SIG-M5 (cell line): ENCODE measurements at places on chromosomes 5 and 9.

DNA sequence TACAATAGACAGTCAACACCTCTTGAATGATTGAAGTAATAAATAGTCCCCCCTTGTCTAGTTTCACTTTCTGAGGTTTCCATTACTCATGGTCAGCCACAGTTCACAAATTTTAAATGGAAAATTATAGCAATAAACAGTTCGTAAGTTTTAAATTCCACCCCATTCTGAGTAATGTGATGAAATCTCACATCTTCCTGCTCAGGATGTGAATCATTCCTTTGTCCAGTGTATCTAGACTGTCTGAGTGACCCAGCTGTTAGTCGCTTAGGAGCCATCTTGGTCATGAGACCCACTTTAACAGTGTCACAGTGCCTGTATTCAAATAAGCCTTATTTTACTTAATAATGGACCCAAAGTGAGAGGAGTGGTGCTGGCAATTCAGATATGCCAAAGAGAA is 311.6 kb upstream of the PRR16 start:
- DNase-seq, result no peak

DNA sequence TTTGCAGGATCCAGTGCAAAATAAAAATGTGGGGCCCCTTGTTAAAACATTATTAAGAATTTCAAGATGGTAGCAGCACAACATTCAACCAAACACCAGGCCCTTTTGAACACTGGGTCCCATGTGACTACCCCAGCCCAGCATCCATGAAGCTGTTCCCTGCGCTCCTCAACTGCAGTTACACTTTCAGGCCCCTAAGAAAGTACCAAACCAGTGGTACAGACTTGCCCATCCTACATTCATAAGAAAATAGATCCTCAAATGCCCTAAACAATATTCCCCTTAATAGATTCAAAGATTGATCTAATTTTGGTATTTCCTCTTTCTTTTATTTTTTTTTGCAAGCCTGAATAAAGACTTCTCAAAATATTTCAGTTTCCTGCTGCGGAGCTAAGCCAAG is 201.7 kb downstream of the EFNA5 start:
- no peak for DNase-seq

DNA sequence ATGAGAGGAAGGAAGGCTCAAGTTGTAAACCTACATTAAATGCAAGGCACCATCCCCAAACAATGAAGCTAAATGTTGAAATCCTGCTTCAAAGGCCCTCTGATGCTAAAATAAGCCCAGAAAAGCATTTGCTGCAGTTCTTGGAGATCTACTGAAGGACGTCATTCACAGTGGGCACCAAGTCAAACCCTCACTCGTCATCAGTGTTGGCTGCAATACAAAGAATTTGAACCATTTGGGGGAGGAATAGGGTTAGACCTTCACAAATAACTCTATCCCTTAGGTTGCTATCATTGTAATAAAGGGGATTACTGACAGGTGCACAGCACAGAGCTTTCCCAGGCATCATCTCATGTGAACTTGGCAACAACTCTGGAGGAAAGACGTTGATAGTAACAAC is 9.3 kb upstream of the MEGF9 start:
- DNase-seq, result no peak

DNA sequence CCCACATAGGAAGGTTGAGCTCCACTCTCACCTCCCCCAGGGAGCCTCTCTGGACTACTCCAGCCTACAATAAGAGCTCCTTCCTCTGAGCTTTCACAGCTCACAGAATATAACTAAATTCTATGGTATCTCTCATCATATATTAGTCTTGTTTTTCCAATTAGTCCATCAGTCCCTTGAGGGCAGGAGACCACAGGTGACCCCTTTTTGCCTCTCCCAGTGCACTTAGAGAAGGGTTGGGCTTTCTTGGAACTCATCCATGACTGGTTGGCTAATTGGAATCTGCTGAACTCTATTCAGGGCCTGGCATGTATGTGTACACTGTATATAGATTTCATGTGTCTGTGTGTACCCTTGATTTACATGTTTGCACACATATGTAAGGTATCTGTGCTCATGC is 50.4 kb upstream of the ARAP3 start:
- DNase-seq, result no peak

DNA sequence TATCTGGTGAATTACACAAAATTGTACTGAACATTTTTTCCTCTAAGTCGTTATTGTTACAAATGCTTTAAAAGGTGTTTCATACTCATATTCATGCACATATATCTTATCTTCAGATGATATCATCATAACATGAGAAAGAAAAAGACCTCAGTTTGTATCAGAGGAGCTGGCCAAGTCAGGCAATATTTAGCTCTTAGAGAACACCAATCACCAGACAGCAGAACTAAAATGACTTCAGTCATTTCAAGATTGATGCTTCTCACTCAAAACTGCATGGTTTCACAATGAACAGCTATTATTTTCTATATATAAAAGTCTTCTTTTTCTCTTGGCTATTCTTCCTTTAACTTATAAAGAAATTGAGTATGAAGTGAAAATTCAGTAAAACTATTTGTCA is 44.6 kb downstream of the TSSK1B start:
- no peak for DNase-seq

DNA sequence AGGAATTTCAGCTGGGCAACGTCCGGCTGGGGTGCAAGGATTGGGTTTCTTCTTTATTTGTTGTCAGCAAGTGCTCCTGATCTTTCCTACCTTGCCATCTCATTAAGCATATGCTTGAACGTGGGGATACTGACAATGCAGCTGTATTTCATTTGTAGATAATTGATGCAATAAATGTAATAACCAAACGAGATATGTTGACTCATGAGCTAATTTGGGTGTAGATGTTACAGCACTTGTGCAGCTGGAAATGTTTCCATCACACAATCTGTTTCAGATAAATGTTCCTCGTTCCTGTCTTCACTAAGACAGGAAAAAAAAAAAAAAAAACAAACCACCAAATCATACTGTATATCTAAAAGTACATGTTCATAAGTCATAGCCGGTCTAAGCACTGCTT is 123.8 kb downstream of the DMRT2 start:
- no peak for DNase-seq

- DNase-seq, result no peak
These were observed 28.9 kb upstream of the ALDH1B1 start for GRCh38 chr9:38363589-38363925.

- DNase-seq, result no peak
These were observed 452.2 kb downstream of the KDM4C start for GRCh38 chr9:7209990-7210389.

DNA sequence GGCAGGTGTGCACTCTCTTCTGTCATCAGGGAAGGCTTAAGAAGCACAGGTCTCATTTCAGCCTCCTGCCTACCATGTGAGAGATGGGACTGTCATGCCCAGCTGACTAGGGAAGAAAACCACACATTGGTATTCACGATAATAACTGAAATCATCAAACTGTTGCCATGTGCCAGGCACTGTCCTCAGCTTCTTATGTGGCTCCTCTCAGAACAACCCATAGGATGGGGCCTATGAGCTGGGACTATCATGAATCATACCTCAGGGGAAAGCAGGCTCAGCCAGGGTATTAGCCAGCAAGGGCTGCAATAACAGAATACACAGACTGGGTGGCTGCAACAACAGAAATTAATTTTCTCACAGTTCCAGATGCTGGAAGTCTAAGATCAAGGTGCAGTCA is 3.3 kb downstream of the AFAP1L1 start:
- DNase-seq, result no peak

DNA sequence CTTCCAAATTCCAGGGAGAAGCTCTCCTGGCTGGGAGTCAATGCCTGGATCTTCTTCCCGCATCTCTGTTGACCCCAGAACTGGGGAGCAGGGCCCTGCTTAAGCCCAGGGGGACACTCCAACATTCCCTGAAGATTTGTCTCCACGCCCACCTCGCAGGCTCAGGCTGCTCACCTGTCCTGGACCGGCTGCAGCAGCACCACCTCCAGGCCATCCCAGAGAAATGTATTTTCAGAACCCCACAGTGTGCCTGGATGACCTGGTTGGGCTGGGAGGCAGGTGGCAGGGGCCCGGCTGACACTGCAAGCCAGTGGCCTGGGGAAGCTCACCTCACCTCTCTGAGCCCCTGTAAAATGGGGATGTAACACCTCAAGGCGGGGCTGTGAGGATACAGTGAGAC is 27.1 kb upstream of the ZBTB43 start:
- DNase-seq, result no peak

DNA sequence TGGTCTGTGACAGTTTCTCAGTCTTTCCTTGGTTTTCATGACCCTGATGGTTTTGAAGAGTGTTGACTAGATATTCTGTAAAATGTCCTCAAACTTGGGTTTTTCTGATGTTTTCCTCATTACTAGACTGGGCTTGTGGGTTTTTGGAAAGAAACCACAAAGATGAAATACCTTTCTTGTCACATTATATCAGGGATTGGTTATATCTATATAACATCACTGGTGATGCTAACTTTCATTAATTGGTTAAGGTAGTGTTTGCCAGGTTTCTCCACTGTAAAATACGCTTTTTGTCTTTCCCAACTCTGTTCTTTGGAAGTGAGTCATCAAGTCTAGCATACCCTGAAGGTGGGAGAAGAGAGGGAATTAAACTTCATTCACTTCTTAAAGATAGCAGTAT is 3.3 kb upstream of the IL31RA start:
- no peak for DNase-seq

DNA sequence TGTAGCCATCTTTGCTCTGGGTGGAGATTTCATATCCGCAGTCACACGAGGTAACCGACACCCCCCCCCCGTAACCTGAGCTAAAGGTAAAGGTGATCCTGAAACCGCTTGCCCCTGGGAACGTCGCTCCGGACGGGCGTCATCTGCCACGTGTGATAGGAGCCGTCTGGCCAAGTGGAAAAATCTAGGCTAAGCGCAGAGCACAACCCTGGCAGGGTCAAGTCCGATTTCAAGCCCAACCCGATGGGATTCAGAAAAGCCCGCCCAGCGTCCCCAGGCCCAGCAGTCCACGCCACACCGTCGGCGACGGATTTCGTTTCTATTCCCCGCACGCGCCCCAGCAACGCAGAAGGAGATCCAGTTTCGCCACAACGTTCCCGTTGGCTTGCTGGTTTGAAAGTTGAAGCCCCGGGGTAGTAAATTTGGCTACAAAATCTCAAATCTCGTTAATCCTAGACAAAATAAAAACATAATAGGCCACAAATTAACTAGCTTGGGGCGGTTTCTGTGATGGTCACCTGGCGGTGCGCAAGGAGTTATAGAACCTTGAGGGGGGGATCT is 32.4 kb upstream of the NFIB start:
- no peak for DNase-seq

GRCh38 chr9:123505496-123505895 is 149.5 kb downstream of the CRB2 start:
- DNase-seq, result no peak

DNA sequence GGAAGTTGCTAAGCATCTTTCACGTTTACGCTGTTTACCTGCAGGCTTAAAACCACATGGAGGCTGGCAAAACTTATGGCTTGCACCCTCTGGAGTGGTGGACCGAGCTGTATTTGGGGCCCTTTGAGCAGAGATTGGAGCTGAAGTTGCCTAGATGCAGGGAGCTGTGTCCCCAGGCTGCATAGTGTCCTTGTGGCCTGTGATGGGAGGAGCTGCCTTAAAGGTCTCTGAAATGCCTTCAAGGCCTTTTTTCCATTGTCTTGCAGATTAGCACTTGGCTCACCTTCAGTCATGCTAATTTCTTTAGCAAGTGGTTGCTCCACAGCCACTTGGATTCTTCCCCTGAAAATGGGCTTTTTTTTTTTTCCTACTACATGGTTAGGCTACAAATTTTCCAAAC is 81.5 kb upstream of the CHD1 start:
- DNase-seq, result no peak

DNA sequence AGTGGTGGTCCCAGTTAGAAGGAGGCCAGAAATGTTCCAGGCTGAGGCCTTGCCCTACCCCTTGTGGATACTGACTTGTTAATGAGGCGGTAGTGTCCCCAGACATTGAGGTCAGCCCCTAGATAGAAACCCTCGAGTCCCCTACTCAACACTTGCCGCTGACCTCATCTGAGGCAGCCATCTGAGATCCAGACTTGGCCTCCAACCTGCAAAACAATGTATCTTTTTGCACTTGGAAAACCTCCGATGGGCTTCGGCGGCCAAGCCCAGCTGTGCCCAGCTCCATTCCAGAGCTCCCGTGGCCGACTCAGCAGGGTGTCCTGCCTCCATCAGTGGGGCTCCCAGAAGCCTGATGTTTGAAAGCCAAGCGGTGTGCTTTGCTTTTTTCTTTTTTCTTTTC is 122.1 kb downstream of the WNK2 start:
- no peak for DNase-seq

GRCh38 chr5:114581136-114581535 is 219.3 kb downstream of the KCNN2 start:
- no peak for DNase-seq

DNA sequence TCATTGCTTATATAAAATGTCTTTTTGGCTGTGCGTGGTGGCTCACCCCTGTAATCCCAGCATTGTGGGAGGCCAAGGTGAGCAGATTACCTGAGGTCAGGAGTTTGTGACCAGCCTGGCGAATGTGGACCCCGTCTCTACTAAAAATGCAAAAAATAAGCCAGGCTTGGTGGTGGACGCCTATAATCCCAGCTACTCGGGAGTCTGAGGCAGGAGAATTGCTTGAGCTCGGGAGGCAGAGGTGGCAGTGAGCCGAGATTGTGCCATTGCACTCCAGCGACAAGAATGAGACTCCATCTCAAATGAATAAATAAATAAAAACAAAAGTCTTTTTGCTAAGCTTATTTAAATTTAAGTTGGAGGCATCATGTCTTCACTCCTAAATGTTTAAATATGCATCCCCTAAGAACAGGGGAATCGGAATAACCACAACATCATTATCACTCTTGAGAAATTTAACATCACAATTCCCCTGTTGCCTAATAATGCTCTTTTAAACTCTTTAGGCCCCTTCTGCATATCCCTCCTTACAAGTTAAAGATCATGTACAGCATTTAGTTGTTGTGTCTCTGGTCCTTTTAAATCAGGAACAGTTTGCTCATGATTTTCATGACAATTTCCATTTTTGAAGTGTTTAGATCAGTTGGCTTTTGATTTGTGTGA is 72.8 kb downstream of the ERBIN start:
- DNase-seq, result no peak

DNA sequence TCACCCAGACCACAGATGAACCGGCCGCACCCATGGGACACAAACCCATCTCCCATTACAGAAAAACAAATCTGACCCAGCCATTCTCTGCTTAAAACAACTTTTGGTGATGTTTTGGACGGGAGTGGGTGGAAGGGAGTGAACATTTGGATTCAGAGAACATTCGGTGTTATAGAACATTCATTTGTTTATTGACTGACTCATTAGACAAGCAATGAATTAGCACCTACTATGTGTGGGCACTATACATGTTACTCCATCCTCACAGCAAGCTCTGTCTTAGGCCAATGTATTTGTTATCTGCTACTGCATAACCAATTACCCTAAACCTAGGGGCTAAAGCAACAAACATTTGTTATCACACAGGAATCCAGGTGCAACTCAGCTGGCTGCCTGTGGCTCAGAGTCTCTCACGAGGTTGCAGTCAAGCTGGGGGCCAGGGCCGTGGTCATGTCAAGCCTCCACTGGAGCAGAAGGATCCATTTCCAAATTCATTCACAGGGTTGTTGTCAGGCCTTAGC is 5.1 kb upstream of the ERGIC1 start:
- no peak for DNase-seq
